Large intestine (tissue), 12 donors: ENCODE measurements at places on chromosomes 12 and 14.

- DNase-seq = no peak
Observed at GRCh38 chr12:112354399-112354798, 27.8 kb downstream of the HECTD4 start.

GRCh38 chr12:8822298-8822697, at the start of gene A2ML1:
Gene A2ML1, plus strand, starts transcription at chr12:8822621. Its CDS starts 31 bp downstream, at chr12:8822652.
- DNase-seq = no peak

DNA sequence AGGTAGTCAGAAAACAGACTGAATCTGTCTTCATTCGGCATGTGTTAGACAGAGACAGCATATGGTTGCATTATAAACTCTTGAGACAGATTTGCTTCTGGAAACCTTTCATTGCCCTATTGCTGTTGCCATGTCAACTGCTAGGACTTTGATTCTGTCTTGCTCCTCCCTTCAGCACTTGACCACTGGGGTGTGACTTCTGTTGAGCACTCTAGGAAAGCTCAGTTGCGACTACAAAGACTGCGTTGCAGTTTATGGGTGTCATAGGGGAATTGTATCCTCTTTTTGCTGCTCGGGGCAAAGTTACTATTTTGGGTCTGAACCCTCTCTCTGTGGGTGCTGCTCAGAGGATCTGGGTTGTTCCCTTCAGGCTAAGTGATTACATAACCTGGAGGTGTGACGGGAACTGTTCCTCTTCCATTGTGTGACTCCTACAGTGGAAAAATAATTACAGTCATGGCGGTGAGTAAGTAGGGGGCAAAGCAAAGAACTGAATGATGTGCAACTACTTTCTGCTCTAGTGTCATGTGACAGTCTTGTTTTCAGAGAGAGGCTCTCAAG, 44.3 kb upstream of the TRIM9 start:
- DNase-seq = peak; percentile 88

GRCh38 chr12:98466640-98467400, 48.6 kb upstream of the TMPO start:
- no peak for DNase-seq

DNA sequence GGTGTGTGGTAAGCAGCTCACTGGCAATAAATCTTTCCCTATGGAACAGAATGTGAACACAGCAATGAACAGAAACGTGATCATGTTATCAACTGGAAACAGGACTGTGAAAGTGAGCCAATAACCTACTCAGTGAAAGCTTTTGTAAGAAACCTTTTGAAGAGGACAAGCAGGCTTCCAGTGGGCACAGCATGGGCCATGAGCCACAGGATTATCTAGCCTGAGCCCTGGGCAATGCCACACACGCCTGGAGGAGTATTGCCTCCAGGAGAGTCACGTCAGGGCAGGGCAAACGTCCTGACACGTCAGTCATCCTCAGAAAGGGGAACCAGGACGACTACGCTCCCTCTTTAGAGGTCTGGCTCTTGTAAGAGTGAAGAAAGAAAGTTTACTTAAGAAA, 32.3 kb downstream of the NRDE2 start:
- DNase-seq = peak; percentile 48

DNA sequence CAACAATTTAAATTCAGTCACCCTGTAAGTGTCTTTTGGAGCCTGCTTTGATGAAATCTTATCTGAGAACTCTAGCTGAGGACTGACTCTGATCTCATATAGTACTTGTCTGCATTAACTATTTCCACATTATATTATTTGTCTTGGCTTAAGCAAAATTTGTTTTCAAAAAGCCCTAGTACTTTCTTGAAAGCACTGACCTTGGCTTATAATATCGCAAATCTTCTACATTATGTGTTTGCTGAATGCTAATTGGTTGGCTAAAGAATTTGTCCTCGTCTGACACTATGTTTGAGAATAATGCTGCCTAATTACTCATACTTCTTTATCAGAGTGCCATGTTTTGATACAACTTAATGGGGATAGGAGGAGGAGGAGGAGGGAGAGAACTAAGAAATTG, 46.9 kb upstream of the FLRT2 start:
- no peak for DNase-seq

- no peak for DNase-seq
Observed at GRCh38 chr14:105665247-105665950, 139.0 kb downstream of the TMEM121 start.

- DNase-seq = no peak
Observed at GRCh38 chr12:81797100-81797499, 38.0 kb upstream of the PPFIA2 start.

DNA sequence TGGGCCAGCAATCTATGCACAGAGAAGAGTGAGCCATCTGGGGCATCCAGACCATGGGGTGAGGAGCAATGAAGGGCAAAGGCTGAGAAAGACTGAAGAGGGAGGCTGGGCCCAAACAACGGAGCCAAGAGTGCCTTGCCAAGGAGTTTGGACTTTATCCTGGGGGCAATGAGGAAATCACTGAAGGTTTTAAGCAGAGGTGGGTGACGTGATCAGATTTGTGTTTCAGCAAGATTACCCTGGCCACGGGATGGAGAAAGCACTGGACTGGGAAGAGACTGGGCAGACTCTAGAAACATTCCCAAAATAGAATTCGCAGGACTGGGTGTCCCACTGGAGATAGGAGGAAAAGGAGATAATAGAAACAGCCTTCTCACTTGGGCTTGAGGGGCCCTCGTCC, 65.3 kb downstream of the DPF3 start:
- peak; percentile 54 for DNase-seq

DNA sequence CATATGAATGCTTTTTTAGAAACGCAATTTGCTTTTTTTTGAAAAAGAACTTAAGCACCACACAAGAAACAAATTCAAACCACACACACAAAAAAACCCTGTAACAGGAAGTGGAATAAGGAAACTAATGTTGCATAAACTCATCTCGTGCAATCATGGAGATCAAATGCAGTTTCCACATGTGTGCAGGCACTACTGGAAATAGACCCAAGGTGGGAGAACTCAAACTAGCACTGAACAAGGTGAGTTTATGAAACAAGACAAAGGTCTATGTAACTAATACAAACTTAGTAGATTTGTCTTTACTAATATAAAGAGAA, 17.5 kb downstream of the NIN start:
- DNase-seq = no peak

DNA sequence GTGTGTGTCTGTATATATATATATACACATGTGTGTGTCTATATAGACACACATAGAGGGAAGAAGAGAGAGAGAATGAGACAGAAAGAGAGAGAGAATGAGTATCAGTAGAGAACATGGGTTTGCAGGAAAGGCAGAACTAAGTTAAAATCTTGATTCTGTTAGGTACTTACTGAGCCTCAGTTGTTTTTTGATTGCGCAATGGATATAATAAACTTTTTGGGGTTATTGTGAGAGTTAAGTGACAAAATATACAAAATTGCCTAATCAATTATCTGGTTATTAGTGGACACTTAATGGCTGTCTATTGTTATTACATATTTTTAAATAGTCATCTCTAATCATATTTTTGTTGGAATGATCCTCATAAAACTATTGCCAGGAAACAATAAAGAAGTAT, 169.0 kb downstream of the ETNK1 start:
- no peak for DNase-seq

DNA sequence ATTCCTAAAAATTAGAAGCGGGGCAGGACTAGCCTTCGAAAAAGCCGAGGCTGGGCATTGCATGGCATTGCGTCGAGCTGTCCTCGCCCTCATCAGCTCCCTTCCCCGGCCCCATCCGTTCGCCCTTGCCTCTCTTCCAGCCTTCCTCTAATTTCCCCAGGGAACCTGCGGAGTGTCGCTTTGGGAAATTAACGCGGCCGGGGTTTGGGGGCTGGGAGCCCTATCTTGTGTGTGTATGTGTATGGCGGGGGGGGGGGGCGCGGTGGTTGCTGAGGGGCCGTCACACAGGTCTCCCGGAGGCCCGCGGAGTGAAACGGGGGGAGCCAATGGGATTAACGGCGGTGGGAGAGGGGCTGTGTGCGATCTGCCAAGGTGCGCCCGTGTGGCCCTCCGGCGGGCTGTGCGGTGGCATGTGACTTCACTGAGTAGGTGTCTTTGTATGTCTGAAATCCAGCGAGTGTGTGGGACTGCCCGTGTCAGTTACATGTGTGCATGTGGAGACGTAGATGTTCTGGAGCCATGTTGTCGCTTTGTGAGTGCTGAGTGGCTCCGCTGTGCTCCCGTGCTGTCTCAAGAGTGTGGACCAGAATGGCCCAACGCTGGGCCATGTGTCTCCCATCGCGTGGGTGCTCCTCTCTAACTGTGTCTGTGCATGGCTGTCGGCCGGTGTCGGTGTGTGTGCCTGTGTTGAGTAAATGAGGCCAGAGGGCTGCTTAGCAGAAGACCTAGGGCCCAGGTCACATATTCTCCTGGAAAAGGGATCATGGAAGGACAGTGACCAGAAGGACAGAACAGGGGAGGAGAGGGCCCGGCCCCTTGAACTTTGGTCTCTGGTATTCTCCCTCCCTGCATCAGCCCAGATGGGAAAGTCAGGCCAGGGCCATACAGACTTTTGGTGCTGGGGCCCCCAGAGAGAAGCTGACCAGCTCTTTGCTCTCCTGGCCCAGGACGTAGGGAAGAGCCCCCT, 1.5 kb downstream of the PTMS start:
- no peak for DNase-seq

GRCh38 chr14:22560662-22561365, 28.2 kb downstream of the DAD1 start:
- DNase-seq = peak; percentile 91

DNA sequence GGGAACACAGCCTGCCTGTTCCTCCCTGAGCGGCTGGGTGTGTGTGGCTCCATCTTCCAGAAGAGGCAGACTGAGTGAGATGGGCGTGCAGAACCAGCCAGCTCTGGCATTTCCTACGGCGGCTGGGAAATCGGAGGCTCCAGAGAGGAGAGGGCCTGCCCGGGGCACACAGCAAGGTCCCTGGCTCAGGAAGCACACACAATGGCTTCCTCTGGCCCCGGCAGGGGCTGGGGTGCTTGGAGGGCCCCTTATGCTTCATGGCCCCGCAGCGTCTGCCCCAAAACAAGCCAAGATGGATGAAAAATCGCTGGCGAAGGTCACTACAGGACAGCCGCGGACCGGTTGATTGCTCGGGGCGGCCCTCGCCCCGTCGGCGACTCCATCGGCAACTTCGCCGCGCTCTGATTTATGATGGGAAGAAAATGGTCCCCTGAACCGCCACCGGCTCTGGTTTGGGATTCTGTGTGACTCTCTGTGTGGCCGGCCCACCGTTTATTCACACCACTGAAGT, 191.5 kb upstream of the C14orf180 start:
- DNase-seq = no peak

DNA sequence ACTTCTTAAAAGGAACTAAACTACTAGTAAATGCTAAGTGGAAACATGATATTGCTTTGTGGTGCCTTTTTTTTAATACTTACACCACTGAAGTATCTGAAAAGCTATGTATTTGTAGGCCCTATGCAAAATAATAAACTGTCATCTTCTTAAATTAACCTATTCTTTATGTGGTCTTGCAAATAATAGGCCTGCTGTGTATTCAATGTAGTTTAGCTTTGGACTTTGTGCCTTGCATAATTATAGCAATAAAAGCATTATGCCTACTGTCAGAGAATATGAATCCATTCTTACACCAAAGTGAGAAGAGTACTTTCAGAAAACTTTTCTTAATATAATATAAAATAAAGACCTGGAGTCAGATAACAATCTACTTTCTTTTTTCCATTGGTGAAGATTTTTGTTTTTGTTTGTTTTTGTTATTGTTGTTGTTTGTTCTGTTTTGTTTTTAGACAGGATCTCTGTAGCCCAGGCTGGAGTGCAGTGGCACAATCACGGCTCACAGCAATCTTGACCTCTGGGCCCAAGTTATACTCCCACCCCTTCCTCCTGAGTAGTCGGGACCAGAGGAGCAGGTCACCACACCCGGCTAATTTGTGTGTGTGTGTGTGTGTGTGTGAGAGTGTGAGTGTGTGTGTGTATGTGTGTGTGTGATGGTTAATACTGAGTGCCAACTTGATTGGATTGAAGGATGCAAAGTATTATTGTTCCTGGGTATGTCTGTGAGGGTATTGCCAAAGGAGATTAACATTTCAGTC, 213.8 kb downstream of the SLC6A15 start:
- DNase-seq = no peak

DNA sequence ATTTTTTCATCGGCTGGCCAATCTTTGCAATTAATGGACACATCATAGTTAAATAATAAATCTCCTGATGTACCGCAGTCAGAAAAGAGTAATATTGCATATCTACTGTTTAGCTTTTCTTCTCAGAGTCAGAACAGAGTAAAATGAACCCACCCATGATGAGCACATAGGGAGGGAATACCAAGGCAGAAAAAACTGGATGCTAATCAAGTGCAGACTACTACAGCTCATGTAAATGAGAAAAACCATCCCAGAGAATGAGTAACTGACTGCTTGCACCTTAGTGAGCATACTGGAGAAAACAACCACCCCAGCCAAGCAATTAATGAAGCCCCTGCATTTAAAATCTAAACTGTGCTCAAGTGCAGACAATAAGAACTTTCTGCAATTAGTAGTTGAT, 483.7 kb downstream of the MDGA2 start:
- no peak for DNase-seq

GRCh38 chr14:36096090-36096489, 80.4 kb downstream of the PTCSC3 start:
- no peak for DNase-seq

DNA sequence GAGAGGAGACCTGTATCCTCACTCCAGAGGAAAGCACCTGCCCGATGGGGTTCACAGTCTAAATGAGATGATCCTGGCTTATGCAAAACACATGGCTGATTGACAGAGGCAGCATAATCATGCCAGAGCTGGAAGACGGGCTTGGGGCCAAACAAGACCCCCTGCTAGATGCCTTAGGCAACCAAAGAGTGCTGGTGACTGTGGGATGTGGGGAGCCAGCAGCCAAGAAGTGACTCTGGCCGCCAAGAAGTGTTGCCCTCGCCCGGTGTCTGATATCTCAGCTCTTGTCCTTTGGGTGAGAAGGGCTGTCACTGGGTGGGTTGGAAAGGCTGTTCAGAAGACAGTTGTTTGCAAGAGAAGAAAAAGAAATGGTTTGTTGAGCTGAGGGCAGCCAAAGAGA, 56.7 kb downstream of the PLEKHG3 start:
- no peak for DNase-seq

DNA sequence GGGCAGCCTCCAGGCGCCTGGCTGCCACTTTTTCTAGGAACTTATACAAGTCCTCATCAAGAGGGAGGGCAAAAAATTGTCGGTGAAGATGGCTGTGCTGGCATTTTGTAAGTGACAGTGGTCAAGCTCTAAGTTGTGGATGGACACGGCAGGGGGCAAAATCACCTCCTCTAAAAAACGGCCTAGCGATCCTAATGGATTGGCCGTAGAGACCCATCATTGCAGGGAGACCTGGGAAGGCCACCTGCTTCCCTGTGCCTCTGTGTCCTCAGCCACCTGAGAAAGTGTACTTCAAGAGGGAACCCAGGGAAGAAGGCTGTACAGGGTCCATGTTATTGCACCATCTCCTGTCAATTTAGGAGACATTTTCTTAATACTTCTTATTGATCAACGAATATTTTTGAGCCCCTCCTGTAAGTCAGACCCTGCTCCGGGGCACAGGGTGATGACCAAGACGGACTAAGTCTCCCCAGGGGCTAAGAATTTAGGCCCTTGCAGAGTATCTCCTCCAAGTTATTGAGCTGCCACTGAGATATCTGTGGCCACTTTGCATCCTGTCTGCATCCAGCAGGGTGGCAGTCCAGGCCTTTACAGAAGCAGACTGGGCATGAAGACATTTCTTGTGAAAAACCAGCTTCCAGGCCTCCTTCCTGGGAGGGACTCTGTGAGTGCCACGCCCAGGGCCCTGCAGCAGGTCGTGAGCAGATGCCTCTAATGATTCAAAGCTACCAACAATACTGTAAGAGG, 40.5 kb downstream of the PSMA6 start:
- DNase-seq = peak; percentile 76
